ENCODE measurements at places on chromosomes 5 and 9.

- DNase-seq, result no peak
These were observed 21.6 kb downstream of the DMRT2 start for GRCh38 chr9:1071730-1072129.

GRCh38 chr9:134346151-134346550 lies 19.9 kb downstream of the RXRA start:
- DNase-seq, result no peak

DNA sequence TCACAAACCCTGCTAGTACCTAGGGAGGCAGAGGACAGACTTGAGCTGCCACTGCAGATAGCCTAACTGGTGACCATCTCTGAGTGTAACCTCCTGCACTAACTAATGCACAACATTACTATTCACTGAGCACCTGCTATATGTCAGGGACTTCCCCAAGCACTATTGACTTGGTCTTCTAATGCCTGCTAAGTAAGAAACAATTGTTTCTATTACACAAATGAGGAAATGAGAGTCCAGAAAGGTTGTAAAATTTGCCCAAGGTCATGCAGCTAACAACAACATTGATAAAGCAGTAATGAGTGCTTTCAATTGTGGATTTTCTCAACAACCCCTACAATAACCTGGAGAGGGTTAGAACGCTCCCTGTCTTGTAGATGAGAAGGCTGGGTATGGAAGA lies 183.7 kb downstream of the ZNF462 start:
- no peak for DNase-seq

GRCh38 chr5:88659529-88660263 lies 223.3 kb downstream of the MEF2C start:
- no peak for DNase-seq

GRCh38 chr9:124349675-124350493 lies 65.4 kb downstream of the PSMB7 start:
- DNase-seq, result no peak

GRCh38 chr5:40474250-40474649 lies 205.5 kb upstream of the PTGER4 start:
- DNase-seq, result no peak

DNA sequence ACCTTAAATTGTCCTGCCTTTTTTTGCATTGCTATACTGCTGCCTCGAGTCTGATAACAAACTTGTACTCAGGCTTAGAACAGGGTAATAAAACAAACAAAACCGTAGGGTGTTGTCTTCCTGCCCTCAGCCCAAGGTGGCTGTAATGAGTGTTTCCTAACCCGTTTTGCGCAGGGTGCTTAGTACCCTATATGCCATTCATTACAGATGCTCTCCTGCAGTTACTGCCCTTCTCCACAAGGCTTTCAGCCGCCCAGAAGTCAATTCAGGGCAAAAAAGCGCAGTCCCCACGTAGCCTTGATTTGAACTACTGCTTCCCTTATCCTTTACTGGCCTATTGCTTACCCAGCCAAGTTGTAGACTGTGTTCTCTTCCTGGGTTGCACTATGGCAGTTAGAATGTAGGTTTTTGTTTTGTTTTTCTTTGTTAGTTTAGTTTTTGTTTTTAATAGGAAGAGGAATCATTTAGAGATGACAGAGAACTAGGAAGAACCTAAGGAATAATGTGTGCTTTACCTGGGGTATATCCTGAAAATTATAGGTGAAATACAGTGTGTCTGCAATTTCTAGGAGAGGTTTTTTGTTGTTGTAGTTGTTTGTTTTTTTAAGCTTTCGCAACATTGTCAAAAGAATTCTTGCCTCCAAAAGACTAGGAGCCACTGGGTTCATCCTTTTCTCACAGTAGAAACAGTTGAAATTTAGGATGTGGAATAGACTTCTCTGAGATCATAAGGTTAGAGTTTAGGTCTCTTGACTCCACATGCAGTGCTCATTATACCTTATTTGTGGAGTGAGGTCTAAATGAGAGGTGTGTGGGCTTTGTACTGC lies 1.3 kb downstream of the HMGXB3 start:
- peak; percentile 82 for DNase-seq

GRCh38 chr5:92674321-92674720 lies 906.7 kb downstream of the NR2F1-AS1 start:
- no peak for DNase-seq

GRCh38 chr5:82244854-82245635 lies 33.1 kb downstream of the RPS23 start:
- DNase-seq, result peak; percentile 31

DNA sequence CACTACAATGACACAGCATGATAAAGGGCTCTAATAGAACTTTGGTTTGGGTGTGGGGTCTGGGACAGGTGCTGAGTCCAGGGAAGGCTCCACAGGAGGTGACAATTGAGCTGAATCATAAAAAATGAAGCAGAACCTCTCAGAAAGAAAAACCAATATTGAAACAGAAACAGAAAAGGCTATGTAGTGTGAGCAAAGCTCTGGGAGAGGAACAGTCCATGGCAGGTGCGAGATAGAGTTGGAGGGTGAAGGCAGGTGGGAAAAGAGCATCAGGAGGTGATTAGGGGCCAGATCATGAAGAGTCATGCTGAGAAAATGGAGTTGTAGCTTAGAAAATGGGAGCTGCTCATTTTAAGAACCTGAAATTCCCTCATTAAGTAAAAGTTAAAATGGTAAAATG lies 164.9 kb downstream of the KCTD16 start:
- DNase-seq, result no peak

- peak; percentile 40 for DNase-seq
These were observed 89.2 kb upstream of the PRLR start for GRCh38 chr5:35319333-35320002.

DNA sequence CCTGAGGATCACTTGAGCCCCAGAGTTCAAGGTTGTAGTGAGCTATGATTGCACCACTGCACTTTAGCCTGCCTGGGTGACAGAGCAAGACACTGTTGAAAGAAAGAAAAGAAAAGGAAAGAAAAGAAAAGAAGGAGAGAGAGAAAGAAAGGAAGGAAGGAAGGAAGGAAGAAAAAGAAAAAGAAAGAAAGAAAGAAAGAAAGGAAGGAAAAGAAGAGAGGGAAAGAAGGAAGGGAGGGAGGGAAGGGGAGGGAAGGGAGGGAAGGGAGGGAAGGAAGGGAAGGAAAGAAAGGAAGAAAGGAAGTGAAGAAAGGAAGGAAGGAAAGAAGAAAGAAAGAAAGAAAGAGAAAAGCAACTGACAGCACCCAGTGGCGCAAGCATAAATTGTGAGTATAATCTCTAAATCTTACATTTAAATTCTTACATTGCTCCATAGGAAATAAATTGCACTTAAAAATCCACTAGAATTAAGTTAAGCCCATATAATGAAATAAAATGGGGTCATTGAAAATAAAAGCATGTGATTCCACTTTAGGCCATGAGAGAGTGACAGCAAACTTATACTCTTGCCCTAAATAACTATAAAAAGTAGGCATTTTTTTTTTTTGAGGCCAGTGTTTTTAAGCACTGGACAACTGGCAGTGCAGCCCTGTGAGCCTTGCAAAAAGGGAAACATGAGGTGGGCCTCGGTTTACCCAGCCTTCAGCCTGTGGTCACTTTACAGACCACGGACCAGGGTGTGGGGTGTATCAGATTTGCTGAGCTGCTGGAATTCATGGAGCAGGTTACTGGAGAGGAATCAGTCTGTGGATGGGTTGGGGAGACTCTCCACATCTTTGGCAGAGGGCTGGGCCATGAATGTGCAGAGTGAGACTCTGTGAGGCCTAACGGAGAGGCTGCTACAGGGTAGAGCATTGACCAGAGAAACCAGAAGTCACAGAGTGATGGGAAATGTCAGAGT lies 175.5 kb downstream of the TTLL11 start:
- DNase-seq, result no peak

DNA sequence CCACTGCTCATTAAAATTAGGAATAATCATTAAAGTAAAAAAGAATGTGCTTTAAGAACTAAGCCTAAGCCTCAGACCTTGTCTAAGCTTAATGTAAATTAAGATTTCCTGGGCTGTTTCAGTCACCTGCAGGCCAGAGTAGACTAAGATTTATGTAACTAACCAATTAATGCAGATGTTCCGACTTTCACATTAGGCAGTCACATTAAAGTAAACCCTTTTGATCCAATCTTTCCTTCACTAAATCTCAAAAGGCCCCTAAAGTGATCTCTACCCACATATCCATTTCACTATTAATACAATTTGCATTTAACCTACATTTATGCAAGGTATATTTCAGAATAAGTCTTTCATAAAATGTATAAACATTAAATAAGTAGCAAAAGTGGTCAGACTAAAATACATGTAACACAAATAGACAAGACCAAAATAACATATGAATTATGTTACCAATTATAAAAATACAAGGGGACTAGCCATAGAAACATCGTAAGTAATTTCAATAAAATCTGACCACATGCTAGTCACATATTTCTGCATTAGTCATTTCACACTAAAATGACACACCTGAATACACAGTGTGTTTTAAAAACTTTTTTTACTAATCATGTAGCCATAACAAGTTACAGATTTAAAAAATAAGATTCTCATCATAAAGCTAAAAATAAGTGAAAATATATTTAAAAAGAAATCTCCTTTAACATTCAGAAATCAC lies 7.7 kb downstream of the NR3C1 start:
- no peak for DNase-seq

DNA sequence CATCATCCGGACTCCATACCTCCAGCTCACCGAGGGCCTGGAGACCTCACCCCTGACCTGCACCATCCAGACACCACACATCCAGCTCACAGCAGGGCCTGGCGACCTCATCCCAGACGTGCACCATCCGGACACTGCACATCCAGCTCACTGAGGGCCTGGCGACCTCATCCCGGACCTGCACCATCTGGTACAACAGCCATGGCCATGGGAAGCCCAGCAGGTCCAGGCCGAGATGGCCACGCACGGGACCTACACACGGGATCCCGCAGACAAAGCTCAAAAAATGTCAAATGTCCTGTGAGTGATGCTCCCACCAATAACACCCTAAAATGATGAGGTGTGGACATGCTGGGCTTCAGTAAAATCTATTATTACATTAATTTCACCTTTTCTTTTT lies 9.7 kb downstream of the TERT start:
- no peak for DNase-seq

- no peak for DNase-seq
These were observed 89.5 kb downstream of the APBA1 start for GRCh38 chr9:69582544-69583297.

DNA sequence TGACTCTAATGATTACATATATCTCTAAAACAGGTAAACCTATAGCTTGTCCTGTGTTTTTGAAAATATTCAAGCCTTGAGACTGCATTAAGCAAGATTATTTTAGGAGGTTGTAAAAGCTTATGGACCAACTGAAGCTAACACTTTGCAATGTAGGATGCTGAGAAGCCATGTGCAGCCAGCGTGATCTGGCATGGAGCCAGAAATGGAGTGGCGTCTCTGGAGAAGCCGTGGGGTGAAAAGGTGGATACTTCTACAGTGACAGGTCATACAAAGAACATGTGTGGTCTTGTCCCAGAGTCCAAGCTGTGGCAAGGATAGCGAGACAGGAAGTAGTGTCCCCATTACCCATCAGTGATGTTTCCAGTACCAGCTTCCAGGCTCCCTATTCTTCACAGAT lies 100.8 kb upstream of the CD180 start:
- DNase-seq, result no peak

DNA sequence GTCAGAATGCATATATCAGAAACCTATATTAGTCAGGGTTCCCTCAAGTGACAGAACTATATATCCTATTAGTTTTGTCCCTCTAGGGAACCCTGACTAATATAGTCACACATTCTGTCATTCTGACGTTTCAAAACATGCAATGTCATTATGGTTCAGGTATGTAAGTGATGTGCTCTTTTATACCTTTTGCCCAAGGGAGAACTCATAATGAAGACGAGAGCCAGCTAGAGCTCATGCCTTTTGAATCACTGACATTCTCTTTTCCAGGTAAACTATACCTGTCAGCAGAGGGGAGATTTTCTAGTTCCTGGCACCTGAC lies 576.7 kb downstream of the LRRC70 start:
- DNase-seq, result no peak

- DNase-seq, result no peak
These were observed 44.4 kb downstream of the MAP1B start for GRCh38 chr5:72151646-72152045.

DNA sequence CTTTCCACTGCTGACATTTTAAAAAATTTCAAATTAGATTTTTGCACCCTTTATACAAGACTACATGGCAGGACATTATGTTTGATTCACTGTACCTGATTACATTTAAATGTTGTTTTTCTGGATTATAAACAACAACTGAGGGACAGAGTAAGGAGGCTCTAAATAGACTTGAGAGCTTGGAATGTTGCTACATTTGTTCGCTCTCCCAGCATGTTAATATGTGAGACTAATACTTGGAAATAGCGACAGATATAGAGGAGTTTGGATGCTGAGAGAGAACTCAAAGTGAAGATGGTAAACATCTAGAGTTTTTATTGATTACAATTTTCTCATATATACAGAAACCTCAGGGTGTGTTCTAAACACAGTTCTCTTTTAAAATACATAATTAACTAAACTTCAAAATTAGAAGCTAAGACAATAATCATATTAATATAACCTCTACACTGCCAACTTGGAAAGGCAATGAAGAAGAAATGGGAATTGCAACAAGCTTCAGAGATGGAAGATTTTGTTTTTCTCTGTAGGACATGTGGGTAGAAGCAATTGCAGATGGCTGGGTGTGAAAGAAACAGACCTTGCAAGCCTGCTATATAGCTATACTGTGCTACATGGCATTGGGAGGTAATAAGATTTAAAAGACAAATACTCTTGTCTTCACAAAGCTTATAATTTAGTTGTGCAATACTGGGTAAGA lies 1.4 kb upstream of the NDFIP1 start:
- no peak for DNase-seq

Data from choroid plexus epithelial cell (primary cell).